Myocyte (in vitro differentiated cells): ENCODE measurements at places on chromosomes 6 and 20. TPM values are rescaled to one million over a fixed set of nuclear protein-coding genes. Genes with fewer than 3 reads are reported as not detected.

- DNase-seq = no peak
These were observed 332.9 kb upstream of the PRDM1 start for GRCh38 chr6:105753207-105753606.

DNA sequence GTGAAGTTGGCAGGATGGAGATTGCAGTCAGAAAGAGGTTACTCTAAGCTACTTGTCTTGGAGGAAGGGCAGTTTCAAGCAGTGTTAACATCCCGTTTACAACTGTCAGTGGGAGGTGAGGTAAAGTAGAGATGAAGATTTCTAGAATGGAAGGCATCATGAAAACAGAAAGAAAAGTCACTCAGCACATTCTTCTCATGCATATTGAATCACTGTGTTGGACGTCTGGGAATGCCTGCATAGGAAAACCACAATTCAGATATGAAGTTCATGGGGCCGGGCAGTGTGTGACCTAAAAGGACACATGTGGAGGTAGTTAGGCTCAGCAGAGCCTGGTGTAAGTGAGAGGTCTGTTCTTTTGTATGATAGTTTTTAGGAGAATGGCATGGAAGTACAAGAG, 73.5 kb upstream of the LAMP5 start:
- DNase-seq = no peak

CAGE1 gene
- total RNA-seq = not detected in 2 replicates

GRCh38 chr20:4026093-4026601, 10.8 kb upstream of the RNF24 start:
- peak; percentile 95 for DNase-seq

DNA sequence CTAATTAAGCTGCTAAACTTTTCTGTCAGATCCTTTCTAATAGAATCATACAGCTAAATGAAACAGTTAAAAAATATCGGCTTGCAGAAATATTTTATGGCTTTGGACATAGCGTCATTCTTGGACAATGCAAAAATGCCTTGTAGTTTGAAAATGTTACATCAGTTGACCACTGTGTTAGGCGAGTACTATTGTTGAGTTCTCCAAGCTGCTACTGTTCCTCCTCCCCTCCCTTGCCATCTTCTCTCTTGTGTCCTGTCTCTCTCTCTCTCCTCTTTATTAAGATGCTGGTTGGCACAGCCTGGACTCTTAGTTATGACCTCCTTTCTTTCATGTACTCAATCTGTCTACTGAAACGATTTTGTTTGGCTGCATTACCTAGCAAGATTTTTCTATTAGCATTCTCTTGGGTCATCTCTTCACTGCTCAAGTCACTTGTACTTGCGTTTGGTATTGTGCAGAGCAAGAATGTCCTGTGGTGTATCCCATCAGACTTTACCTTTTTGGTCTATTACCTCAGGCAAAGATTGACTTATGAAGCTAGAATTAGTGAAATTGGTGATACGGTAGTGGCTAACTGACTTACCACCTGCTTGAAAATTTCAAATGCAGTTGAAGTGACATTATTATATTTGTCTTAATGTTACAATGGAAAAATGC, 127.9 kb downstream of the FARS2 start:
- DNase-seq = no peak

GRCh38 chr6:142914937-142915697, 29.9 kb downstream of the HIVEP2 start:
- no peak for DNase-seq

DNA sequence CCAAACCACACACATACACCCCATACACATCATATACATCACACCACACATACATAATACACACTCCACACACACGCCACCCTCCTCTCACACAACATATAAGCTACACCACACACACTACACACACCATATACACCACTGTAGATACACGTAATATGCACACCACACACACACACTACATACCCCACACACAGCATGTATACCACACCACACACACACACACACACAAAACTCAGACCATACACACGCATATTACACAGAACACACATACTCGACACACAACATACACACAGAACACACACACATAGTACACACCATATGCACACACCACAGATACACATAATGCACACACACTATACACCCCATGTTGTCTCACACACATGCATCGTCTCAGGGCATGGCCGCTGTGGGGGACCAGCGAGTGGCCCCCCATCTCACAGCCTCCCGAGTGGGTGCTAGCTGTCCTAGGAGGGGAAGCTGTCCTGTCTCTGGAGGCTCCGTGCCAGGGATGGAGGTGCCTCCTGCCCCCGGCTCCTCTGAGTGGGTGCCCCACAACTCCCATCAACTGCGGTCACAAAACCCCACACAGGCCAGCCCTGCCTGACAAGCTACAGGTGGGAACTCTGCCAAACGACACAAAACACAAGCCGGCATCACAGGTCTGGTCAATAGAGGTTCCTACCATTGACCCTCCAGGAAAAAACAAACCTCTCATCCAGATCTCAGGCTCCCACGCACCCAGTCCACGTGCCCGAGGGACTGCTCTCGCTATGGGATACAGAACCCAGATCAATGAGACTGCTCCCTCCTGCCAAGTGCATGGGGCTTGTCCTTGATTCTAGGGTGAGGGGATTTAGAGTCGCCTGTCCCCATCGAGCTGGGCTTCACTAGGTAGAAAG, 49.1 kb downstream of the DACT2 start:
- DNase-seq = no peak

NOTCH4 gene
- total RNA-seq = 0.53 and 1.2 TPM in 2 replicates

DNA sequence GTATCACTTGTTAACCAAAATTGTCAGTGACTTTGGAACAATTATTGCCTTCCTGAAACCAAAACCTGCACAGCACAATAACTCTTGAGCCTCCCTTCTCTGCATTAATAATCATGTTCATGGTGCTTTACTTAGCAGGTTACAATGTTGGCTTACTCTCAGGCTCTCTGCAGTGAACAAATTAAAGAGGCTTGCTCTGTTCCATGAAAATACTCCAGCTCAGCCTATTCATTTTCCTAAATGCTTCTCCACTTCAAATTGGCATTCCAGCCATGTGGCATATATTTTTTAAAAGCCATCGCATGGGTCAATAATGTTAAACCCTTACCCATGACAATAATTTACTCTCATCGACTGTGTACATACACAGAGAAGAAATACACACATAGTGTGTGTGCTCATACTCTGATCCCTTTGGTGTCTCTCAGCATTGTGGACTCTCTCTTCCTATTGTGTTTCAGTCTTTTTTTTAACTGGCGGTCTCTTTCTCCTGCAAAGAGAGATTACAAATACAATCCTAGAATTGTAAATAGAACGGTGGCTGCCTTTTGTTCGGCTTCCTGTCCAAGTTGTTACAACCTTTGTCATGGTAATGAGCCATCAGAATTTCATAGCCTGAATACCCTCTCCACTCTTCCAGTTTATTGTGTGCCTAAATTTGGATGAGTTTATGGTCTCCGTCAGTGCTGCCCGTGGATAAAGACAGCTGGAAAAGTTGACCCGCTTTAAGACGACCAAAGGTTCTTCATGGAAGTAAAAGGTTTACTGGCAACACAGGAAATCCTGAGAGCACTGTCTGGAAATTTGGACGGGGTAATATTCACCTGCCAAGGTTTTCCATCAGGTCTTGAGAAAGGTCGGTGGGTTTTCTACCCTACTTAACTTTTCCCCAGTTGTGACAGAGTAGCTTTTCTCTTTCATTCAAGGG, 263.6 kb downstream of the CD83 start:
- no peak for DNase-seq

GRCh38 chr6:10583509-10583901, 62.4 kb downstream of the GCNT2 start:
- DNase-seq = no peak

DNA sequence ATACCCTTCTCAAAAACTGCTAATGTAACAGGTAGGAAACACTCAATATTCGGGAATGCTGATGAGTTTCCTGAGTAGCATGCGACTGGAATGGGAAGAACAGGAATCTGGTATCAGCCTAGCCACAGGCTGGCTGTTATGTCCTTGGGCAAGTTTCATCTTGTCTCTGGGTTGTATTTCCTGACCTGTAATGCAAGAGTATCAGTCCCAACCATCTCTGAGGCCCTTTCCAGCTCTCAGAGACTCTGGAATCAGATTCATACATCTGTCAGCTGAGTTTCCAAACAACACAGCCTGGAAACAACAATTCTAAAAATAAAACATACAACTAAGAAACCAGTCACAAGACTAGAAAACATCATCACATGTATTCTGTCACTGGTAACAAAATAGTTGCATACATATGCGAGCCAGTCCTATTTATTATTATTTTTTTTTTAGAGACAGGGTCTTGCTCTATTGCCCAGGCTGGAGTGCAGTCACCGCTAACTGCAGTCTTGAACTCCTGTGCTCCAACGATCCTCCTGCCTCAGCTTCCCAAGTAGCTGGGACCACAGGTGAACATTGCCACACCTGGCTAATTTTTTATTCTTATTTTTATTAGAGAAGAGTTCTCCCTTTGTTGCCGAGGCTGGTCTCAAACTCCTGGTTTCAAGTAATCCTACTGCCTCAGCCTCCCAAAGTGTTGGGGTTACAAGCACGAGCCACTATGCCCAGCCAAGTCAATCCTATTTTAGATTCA, 16.7 kb upstream of the TFAP2A start:
- no peak for DNase-seq
